ENCODE measurements at places on chromosomes 4 and X.
A peak's percentile ranks its signal among the peaks of the same experiment; 100 is the strongest.

- no peak for DNase-seq
These were observed 14.8 kb downstream of the BLOC1S4 start for GRCh38 chr4:6730603-6731317.

GRCh38 chr4:161287678-161288352 is 876.0 kb downstream of the FSTL5 start:
- no peak for DNase-seq

DNA sequence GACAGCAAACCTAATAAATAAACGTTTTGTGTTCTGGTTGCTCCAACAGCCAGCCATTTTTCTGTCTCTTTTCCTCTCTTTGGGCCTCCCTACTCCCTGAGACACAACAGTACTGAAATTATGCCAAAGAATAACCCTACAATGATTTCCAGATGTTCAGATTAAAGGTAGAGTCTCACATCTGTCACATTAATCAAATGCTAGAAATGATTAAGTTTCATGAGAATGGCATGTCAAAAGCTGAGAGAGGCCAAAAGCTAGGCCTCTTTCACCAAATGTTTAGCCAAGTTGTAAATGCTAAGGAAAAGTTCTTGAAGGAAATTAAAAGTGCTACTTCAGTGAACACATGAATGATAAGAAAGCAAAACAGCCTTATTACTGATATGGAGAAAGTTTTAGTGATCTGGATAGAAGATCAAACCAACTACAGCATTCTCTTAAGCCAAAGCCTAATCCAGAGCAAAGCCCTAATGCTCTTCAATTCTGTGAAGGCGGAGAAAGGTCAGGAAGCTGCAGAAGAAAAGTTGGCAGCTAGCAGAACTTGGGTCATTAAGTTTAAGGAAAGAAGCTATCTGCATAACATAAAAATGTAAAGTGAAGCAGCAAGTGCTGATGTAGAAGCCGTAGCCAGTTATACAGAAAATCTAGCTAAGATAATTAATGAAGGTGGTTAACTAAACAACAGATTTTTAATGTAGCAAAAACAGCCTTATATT is 182.1 kb upstream of the NUDT6 start:
- DNase-seq, result no peak

GRCh38 chrX:115233497-115234455 is at the start of gene LRCH2:
Gene LRCH2, minus strand, starts transcription at chrX:115234096. Its CDS starts 55 bp downstream, at chrX:115234041.
- DNase-seq, result no peak

GRCh38 chrX:49183701-49184281 is 2.4 kb downstream of the PRICKLE3 start:
- DNase-seq, result no peak

GRCh38 chrX:123797543-123798447 is 62.1 kb upstream of the XIAP start:
- no peak for DNase-seq

DNA sequence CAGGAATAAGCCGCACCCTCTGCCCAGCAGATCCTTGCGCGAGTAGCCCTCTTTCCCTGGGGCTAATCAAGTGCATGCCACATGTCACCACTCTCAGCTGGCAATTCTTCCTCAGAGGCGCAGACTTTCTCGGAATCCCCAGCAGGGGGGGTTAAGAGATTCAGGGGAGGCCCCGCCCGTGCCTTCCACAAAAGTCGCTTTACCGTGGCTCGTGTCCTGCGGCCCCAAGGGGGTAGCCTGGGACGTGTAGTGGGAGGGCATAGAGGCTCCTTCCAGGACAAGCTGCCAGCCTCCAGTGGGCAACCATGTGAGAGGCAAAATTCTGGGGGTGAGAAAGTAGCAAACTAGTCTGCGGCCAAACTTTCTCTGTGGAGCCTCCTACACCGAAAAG is 652 bp downstream of the SRPX start:
- DNase-seq, result peak; percentile 7

GRCh38 chrX:52262195-52262546 is 77.5 kb downstream of the MAGED4 start:
- no peak for DNase-seq

- no peak for DNase-seq
These were observed 89.9 kb upstream of the MAOA start for GRCh38 chrX:43566170-43566569.

GRCh38 chr4:105369988-105370387 is 103.9 kb downstream of the PPA2 start:
- no peak for DNase-seq

GRCh38 chrX:110276778-110277177 is 41.1 kb downstream of the AMMECR1 start:
- no peak for DNase-seq

GRCh38 chr4:128468123-128468989 is 180.7 kb upstream of the PGRMC2 start:
- no peak for DNase-seq

DNA sequence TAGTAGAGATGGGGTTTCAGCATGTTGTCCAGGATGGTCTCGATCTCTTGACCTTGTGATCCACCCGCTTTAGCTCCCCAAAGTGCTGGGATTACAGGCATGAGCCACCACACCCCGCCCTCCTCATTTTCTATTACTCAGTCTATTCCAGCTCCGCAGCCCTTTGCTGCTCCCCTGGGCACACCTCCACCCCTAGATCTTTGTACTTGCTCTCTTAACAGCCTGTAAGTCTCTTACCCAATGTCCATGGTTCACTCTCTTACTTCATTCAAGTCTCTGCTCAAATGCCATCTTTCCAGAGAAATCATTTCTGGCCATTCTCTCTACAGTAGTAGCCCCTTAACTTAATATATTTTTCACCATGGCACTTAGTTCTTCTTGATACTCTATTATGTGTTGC is 64.7 kb downstream of the LDB2 start:
- no peak for DNase-seq

DNA sequence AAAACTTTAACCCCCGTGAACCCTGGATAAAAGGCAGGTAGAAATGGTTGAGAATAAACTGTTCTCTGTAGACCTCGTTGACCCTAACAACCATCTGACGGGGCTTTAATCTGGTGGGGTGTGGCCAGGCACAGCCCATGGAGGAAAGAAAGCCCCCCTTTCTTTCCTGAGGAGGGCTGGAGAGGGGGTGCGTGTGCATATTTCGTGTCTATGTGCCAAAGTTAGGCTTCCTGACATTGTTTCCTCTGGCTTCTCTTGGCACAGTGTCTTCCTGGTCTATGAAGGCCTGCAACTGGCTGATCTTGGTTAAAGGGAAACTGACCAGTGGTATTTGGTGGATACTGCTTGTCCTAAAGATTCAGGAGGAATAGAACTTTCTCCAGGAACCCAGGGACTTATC is 97.1 kb downstream of the MGST2 start:
- no peak for DNase-seq

DNA sequence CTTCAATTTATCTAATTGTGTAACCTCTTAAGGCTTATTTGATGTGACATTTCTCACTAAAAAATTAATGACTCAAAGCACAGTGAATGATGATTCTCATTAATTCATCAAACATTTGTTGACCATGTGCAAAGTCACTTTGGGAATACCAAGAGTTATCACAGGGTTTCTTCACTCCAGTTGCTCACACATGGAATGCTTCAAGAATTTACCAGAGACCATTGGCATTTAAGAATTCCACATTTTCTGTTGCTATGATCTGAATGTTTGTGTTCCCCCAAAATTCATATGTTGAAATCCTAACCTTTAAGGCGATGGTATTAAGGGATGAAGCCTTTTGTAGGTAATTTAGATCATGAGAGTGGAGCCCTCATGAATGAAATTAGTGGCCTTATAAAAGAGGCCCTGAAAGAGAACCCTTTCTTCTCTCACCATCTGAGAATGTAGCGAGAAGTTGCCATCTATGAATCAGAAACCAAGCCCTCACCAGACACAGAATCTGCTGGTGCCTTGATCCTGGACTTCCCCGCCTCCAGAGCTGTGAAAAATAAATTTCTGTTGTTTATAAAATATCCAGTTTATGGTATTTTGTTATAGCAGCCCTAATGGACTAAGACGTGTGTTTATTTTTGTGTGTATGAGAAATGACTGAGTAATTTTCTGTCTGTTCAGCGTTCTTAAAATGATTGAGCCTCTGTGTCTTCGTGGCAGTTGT is 16.4 kb upstream of the SRPX start:
- no peak for DNase-seq

- no peak for DNase-seq
These were observed 27.4 kb downstream of the ABLIM2 start for GRCh38 chr4:8131210-8131609.

GRCh38 chr4:74038086-74038424 is 434 bp downstream of the CXCL3 start:
- no peak for DNase-seq

DNA sequence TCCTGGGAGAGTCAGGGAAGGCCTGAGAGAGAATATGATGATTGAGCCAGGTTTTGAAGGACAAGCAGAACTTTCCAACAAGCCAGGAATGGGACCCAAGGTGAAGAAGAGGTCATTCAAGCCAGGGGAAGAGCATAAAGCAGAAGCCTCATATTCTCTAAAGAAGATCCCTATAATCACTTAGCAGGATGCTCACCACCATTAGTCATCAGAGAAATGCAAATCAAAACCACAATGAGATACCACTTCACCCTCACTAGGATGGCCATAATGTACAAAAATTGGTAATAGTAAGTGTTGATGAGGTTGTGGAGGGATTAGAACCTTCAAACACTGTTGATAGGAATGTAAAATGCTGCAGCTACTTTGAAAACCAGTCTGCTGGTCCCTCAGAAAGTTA is 20.5 kb upstream of the SUPT20HL1 start:
- DNase-seq, result no peak

DNA sequence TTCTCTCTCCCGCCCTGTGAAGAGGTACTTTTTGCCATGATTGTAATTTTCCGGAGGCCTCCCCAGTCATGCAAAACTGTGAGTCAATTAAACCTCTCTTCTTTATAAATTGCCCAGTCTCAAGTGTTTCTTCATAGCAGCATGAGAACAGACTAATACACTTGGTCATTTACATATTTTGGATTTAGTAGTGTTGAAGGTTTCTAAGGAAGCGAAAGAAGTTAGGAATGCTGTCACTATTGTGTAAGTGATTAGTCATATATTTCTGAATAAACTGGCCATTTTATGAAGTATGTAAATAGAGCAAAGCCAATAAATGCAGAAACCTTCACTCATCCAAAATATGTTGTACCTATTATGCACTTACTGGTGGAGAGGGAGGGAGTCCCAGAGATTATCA is 34.4 kb upstream of the GK2 start:
- no peak for DNase-seq

- no peak for DNase-seq
These were observed 16.4 kb downstream of the TMEM154 start for GRCh38 chr4:152663203-152664066.

DNA sequence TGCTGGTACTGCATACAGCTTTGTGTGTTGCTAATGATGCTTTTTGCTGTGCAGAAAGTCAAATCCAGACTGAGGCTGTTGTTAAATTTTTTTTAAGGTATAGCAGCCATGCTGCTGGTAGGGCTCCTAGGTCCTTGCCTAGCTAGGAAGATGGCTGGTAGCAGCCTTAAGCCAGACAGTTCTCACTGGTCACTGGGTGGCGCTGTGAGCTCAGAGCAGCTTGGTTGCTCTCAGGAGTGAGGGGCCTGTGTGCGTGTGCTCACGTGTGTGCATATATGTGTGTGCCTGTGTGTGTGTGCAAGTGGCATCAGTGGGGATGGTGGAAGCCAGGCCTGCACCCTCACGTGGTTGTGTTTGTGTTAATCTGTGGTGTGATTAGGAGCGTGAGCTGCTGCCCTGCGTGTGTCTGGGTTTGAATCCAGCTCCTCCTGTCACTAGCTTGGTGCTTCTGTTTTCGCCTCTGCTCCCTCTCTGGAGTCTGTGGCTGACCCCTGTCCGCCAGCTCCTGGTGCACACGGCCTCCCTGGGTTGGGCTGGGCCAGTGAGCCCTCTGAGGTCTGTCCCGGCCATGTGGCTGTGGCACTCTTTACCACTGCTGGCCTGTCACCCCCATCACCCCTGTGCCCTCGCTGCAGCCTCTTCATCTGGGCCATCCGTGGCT is 46.1 kb downstream of the SORCS2 start:
- no peak for DNase-seq

- no peak for DNase-seq
These were observed 63.2 kb upstream of the NOCT start for GRCh38 chr4:138952411-138952810.

DNA sequence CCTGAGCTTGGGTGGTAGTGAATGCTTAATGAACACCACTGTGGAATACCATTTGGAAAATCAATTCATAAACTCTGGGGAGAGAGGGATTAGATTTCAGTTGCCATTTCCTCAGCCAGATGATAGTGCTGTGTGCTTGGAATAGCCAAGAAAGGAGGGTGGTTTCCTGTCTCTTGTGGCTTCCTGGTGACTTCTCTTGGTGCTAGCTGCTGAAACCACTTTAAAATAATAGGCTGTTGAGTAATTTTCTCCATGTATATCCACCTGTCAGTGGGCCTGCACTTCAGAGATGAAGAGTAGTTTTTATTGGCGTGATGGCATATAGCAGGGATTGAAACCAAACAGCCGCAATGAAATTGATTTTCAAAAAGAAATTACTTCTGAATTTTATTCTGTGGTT is 11.8 kb downstream of the EDA start:
- no peak for DNase-seq

GRCh38 chr4:158155656-158156356 is 17.0 kb downstream of the GASK1B start:
- no peak for DNase-seq

DNA sequence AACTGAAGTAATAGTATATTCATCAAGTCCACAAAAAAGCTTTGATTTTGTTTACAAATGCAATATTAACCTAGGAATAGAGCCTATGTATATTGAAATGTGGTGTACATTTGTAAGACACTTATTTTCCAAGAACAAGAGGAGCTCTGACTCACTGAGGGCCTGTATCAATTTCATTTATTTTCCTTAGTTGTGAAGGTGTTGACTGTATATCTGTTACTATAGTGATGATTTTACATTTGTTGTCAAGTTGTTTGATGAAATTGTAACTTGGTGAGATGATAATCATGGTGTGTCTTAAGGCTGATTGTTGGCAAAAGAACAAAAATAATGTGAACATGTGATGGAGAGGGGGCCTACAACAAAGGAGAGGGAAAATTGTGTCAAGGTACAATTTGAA is 274.9 kb upstream of the TEX13A start:
- DNase-seq, result no peak

- no peak for DNase-seq
These were observed 111.7 kb upstream of the RPS6KA3 start for GRCh38 chrX:20378233-20378920.

- DNase-seq, result peak; percentile 8
These were observed 49.4 kb downstream of the RPS6KA3 start for GRCh38 chrX:20217271-20217670.

- no peak for DNase-seq
These were observed 7.2 kb downstream of the IRAK1 start for GRCh38 chrX:154012336-154012991.

Measured in CD4-positive, alpha-beta T cell treated with Interleukin-21 for 1 hour (primary cell).